ENCODE measurements at places on chromosomes 12 and 14.

DNA sequence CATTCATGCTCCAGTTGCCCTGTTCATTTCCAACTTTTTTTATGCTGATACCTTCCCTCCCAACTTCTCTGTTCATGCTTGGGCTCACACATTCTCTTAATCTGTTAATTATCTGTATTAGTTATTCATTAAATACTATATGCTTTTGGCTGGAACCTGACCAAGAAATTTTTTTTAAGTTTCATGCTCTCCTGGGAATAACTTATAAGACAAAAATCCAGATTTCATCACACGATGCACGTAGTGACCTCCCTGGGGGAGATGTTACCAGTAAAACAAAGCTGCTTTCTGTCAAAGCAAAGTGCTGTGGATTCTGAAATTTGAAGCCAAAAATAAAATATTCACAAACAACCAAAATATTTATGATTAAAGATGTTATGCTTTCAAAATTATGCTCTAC, 215.0 kb upstream of the USP15 start:
- DNase-seq, result no peak

- no peak for DNase-seq
Measured at GRCh38 chr12:84038242-84038641, 874.4 kb downstream of the SLC6A15 start.

DNA sequence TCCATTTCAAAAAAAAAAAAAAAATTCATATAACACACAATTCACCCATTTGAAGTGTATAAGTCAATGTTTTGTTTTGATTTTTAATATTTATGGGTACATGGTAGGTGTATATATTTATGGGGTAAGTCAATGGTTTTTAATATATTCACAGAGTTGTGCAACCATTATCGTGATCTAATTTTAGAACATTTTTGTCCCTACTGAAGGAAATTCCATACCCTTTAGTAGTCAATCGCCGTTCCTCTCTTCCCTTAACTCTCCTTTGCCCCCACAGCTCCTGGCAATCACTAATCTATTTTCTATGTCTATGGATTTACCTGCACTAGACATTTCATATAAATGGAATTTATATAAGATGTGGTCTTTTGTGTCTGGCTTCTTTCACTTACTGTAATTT, 92.8 kb downstream of the TRAFD1 start:
- DNase-seq, result no peak

DNA sequence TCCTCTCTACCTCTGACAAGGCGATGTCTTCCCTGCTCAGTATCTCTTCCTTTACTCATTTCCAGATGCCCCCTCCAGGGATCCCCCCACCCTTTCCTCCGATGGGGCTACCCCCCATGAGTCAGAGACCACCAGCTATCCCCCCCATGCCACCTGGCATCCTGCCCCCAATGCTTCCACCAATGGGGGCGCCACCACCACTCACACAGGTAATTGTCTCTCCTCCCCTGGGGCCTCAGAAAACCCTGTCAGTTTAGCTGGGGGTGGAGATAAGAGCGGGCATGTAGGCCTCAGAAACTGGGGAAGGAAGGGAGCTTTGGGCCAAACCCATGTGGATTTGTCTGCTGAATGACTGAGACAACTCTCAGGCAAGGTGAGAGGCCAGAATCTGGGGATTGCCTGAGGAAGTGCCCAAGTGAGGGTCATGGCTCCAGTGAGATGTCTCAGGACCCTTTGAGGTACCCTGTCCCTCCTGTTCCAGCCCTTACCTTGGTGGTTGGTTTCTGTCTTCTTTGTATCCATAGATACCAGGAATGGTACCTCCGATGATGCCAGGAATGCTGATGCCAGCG, 8.1 kb downstream of the PRPF40B start:
- no peak for DNase-seq
